Muscle of leg (tissue), 16 donors: ENCODE measurements at places on chromosomes 3 and 15. TPM values are rescaled to one million over a fixed set of nuclear protein-coding genes. Genes with fewer than 3 reads are reported as not detected.

Gene IMPG2
- total RNA-seq = 1.3 TPM

Gene GRIP2
- 14.9 TPM for total RNA-seq

Gene UACA
- 117 TPM for total RNA-seq

Gene GOLGA6L4
- total RNA-seq = 0.66 TPM

Gene LSAMP
- total RNA-seq = 9.8 TPM

Gene ACSBG1
- total RNA-seq = 0.22 TPM

GRCh38 chr3:182959474-182960350 lies 20.6 kb downstream of the DCUN1D1 start:
- no peak for DNase-seq

GRCh38 chr3:144129536-144130214 lies 158.1 kb downstream of the DIPK2A start:
- no peak for DNase-seq

GRCh38 chr3:142269767-142270166 lies 44.4 kb upstream of the GK5 start:
- no peak for DNase-seq

DNA sequence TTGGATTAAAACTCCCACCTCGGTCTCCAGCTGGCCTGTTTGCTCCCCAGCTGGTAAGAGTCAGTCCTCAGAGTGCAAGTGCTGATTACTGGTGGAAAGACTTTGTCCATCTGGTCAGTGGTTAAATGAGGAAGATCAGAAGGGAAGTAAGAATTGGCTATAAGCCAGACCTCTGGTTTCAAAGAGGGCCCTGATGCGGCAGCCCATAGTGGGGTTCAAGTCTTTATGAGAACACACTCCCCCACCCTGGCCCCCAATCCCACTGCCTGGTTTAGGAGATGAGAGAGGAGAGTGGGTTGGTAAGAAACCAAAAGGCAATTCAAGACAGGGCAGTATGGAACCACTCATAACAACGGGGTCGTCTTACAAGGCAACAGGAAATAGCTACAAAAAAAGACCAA lies 65.0 kb downstream of the FRMD4B start:
- DNase-seq = peak; percentile 78

- DNase-seq = peak; percentile 24
These were observed 5.0 kb downstream of the MEX3B start for GRCh38 chr15:82040862-82041261.

- no peak for DNase-seq
These were observed 245.2 kb upstream of the LYSMD4 start for GRCh38 chr15:99978426-99978825.

DNA sequence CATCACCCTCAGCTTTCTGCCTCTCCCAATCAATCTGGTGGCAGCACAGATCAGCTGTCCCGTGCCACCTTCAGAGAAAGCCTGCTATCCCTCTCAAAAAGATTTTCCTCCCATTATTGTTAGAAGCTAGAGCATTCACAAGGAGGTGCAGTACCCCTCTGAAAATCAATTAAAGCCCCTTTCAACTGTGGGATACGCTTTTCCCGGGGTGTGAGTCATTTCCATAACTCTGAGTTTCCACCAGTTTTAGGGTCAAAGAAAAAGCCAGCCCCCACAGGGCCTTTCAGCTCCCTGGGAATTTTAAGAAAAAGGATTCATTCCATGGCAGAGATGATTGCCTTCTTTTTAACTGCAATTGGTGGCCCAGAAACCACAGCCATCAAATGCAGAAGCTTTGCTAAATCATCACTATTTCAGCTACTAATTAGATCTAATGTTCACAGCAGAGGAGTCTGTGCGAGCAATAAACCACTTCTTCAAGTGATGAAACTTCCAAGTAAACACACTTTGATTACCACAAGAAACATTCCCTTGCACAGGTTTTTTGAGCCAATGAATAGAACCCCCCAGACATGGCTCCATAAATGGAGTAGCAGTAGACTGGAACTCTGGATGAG lies 270.0 kb upstream of the TPRG1 start:
- DNase-seq = no peak
